ENCODE measurements at places on chromosomes 16 and 17.

GRCh38 chr17:56076980-56077379 lies 76.3 kb upstream of the ANKFN1 start:
- DNase-seq = no peak

- no peak for DNase-seq
Measured at GRCh38 chr17:78769196-78769773, 12.8 kb downstream of the CYTH1 start.

DNA sequence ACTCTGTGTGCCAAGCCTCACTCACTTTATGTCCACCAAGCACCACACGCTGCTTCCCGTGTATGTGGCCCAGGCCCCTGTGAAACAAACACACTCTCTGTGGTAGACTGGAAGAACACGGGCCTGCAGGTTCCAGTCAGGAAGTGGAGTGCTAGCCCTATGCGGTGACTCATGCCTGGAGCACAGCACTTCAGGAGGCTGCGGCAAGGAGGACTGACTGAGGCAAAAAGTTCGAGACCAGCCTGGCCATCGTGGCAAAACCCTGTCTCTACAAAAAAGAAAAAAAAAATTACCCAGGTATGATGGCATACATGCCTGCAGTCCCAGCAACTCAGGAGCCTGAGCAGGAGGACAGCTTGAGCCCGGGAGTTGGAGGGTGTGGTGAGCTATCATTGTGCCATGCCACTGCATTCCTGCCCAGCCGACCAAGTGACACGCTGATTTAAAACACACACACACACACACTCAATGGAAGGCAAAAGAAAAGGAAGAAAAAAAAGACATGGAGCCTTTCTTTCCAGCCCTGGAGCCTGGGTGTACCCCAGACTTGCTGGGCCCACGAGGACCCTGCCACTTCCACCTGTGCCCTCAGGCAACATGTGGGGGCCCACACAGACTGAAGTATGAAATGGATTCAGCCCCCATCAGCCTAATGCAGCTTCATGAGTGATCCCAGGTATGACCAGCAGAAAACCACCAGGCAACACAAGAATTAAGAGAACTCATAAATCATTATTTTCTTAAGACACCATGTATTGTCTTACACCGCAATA lies 126.6 kb downstream of the ANKRD11 start:
- DNase-seq = no peak

DNA sequence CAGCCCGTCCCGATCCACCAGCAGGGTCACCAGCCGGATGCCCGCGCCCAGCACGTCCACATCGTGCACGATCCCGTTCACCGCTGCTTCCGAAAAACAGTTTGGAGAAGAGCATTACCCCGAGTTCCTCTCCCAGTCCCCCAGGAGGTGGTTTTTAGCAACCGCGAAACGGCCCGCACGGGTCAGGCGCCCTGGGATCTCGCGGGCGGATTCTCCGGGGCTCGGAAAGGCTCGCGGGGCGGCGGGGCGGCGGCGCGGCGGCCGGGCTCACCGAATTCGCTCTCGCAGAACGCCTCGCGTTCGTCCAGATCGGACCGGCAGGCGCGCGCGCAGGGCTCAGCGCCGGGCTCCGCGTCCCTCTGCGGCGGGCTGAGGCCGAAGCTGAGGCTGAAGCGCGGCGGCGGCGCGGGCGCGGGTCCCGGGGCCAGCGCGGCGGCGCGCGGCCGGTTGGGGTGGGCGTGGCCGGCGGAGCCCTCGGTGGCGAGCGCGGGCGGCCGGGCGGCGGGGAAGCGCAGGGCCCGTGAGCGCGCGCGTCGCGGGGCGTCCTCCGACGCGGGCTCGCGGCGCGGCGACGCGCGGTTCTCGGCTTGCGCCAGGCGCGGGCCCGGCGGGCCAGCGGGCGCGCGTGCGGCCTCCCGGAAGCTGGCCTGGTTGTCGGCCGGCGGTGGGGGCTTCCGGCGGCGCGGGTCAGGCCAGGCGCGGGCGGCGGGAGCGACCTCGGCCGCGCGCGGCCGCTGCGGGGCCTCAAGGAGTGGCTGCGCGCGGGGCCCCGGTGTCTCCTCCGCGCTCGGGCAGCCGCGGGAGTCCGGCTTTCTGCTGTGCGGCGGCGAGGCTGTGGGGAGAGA lies 2.9 kb downstream of the C17orf58 start:
- peak; percentile 70 for DNase-seq

DNA sequence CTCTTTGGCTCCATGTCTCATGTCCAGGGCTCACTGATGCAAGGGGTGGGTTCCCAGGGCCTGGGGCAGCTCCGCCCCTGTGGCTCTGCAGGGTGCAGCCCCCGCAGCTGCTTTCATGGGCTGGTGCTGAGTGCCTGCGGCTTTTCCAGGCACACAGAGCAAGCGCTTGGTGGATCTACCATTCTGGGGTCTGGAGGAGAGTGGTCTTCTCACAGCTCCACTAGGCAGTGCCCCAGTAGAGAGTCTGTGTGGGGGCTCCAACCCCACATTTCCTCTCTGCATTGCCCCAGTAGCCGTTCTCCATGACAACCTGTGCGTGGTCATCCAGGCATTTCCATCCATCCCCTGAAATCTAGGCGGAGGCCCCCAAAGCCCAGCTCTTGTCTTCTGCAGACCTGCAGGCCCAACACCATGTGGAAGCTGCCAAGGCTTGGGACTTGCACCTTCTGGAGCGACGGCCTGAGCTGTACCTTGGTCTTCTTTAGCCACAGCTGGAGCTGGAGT lies 5.2 kb downstream of the IL32 start:
- no peak for DNase-seq

DNA sequence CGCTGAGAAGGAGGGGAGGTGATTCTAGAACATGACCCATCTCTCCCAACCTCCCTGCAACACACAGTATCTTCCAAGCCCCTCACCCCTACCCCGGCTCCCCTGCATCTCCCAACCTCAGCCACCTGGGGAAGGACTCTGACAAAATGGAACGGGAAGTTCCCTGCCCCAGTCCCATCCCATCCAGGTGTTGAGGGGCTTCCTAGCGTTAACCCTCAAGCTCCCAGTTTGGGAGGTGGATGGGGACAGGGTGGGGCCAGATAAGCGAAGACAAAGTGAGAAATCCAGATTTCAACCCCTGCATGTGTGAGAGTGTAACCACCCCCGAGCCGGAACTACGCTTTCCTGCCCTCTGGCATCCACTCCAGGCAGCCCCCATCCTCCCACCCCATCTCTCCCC lies 1.8 kb downstream of the ZSCAN10 start:
- DNase-seq = no peak

DNA sequence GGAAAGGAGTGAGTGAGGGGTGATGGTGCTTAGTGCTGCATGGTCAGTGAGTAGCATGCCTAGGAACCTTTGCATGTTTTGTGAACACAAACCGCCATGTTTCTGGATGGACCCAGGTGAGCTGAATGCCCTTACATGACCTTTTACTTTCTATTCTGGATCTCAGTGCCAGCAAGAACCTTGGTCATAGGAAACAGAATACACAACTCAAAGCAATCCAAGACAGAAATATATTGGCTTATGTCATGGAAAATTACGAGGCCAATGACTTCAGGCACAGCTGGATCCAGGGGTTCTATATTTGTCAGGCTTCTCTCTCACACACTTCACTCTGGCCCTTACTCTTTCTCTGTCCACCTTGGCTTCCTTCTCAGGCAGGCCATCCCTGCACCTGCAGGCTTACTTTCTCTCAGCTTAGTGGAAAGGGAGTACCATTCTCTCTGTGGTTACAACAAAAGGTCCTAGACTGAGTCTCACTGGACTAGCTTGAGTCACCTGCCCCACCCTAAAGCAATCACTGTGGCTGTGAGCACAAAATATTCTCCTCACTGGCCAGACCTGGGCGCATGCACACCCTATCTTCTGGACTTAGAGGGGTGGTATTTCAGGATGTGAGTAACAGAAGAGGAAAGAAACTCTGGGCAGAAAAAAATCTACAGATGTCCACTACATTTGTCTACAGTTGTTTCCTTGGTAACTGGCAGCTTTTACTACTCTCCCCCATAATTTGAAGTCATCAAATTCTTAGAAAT lies 20.4 kb upstream of the CPNE2 start:
- no peak for DNase-seq

DNA sequence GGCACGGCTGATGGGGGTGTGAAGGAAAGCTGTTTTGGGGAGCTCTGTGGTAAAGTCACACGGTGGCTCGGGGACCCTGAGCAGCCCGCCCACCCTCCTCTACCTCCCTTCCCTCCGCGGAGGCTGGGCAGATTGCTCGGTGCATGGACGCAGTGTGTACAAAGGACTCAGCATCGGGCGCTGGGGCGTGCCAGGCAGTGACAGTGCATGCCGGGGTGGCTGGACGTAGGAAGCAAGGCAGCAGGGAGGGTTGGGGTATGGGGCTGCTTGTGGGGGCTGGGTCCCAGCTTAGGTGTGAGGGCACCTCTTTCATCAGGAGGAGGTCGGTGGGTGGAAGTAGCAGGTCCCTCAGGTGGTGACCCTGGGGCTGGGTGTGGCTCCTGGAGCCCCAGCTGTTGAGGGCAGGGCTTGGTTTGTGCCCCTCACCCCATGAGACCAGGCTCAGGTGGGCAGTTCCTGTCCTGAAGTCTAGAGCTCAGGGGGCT lies 159.9 kb upstream of the GSE1 start:
- DNase-seq = no peak

GRCh38 chr17:65365169-65365568 lies 196.3 kb downstream of the AXIN2 start:
- no peak for DNase-seq

DNA sequence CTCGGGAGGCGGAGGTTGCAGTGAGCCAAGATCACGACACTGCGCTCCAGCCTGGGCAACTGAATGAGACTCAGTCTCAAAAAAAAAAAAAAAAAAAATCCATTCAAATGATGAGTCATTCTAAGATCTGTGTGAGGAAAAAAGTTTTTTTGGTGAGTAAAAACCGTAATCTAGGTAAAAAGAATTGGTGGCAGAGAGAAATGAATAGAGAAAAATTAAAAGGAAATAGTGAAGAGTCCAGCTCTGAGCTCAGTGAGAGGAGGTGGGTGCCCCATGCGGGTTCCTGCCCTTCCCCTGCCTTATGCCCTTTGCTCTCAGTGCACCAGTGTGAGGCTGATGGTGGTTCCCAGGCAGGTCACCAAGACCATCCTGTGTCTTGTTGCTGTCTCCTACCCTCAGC lies 20.9 kb downstream of the GAN start:
- DNase-seq = no peak

- peak; percentile 30 for DNase-seq
Measured at GRCh38 chr17:42682722-42683403, 532 bp downstream of the CNTNAP1 start.

DNA sequence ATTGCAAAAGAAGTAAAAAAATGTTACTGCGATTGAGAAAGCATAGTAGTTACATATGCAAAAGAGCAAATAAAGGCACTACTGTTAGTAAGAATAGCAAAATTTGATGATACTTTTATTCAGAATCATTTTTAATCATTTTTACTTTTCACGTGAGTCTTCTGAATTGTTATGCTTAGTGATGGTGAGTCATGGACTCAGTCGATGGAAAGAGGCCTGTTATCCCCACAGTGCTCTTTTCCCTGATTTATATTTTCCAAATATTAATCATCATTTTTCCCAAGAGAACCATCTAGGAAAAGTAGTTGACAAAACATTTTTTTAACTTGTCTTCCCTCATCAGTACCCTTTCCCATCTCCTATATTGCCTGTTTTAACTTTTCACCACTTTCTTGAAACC lies 181.1 kb downstream of the CHD9 start:
- DNase-seq = no peak

DNA sequence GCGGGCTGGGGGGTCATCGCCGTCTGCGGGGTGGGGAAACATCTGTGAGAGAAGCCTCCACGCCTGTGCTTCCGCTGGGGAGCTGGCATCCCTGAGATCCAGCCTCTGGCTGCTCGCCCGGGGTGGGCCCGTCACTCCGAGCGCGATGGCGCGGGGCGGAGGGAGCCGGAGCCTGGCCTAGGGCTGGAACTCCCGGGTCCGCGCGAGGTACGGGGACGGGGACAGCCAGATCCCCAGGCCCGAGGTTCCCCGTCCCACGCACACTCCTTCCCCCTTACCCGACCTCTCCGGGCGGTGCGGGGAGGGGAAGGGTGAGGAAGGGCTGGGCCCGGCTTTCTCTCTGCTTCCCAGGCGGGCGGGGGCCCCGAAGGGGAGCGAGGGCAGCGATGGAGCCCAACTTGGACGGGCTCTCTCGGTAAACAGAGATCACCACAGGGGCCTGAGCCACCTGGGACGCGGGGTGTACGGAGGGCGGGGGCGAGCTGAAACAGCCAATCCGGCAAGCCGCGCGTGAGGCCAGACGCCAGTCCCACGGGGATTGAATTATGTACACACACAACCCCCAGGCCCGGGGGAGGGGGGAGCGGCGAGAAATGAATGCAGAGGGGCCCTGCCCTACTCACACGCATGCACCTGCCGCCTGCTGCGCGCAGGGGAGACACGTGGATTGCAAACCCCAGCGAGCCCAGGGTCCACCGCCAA lies at the start of gene SLC16A11:
TSS of gene SLC16A11 (minus strand) at position 596 of the 702 bp plus-strand sequence. CDS start at position 17, 579 bp downstream.
- DNase-seq = peak; percentile 64

GRCh38 chr16:54538276-54538675 lies 251.7 kb upstream of the IRX3 start:
- DNase-seq = no peak

GRCh38 chr16:75929046-75929445 lies 202.8 kb upstream of the CPHXL start:
- DNase-seq = no peak

- DNase-seq = no peak
Measured at GRCh38 chr17:81245665-81246342, 6.7 kb downstream of the NDUFAF8 start.

- DNase-seq = peak; percentile 81
Measured at GRCh38 chr17:47889734-47890529, 6.1 kb upstream of the SP2 start.

DNA sequence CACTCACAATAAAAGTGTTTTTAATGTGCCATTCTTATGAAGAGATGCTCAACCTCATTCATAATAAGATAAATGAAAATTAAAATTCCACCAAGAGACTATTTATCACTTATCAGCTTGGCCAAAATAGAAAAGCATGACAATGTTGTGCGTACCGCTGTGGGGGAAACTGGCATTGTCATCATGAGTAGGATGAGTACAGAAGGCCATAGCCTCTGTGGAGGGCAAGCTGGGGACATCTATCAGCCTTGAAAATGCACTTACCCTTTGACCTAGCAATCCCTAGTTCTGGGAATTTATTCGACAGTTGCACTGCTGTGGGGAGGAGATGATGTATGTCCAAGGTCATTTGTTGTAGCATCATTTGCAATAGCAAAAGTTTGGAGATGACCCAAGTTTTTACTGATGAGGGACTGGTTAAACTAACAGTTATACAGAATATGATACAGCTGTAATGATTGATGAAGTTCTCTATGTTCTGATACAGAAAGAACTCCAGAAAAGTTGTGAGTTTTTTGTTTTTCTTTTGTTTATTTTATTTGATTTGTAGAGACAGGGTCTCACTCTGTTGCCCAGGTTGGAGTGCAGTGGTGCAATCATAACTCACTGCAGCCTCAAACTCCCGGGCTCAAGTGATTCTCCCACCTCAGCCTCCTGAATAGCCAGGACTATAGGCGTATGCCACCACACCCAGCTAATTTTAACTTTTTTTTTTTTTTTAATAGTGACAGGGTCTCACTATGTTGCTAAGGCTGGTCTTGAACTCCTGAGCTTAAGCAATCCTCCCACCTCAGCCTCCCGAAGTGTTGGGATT lies 13.7 kb upstream of the PRKCB start:
- no peak for DNase-seq

Data from NCI-H2107 (cell line).